ENCODE measurements at places on chromosomes 7 and 10.

GRCh38 chr7:41118486-41118885 is 584.4 kb downstream of the INHBA start:
- DNase-seq = no peak

DNA sequence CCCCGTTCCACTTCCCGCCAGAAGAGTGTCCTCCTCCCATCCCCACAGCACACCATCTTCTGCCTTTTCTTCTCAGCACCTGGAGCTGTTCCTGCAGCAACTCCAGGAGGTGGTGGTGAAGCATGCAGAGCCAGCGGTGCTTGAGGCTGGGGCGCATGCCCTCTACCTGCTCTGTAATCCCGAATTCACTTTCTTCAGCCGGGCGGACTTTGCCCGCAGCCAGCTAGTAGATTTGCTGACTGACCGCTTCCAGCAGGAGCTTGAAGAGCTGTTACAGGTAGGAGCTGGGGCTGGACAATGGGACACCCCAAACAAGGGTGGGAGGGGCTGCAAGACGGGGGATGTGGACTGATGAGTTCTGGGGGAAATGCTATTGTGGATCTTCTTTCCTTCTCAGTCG is 19.1 kb upstream of the PVRIG start:
- DNase-seq = no peak

DNA sequence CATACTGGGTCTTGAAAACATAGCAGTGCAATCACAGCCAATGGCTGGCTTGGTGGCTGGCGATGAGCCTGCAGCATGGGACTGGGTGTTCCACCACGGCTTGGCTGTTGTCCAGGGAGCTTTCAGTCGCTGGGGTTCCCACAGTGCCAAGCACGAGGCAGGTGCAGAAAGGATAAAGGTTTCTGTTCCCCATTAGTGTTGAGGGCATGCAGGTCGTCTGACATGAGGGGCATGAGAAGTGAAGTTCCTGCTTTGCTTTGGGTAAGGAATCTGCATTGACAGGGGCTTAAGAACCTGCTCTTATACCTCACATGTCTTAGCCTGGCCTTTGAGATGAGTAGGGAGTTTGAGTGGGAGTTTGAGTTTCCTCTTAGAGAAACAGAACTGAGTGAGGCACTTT is 9.0 kb upstream of the CFTR start:
- no peak for DNase-seq

GRCh38 chr10:15841696-15842095 is 18.6 kb downstream of the MINDY3 start:
- no peak for DNase-seq

GRCh38 chr7:55348502-55348901 is 16.6 kb upstream of the LANCL2 start:
- no peak for DNase-seq

DNA sequence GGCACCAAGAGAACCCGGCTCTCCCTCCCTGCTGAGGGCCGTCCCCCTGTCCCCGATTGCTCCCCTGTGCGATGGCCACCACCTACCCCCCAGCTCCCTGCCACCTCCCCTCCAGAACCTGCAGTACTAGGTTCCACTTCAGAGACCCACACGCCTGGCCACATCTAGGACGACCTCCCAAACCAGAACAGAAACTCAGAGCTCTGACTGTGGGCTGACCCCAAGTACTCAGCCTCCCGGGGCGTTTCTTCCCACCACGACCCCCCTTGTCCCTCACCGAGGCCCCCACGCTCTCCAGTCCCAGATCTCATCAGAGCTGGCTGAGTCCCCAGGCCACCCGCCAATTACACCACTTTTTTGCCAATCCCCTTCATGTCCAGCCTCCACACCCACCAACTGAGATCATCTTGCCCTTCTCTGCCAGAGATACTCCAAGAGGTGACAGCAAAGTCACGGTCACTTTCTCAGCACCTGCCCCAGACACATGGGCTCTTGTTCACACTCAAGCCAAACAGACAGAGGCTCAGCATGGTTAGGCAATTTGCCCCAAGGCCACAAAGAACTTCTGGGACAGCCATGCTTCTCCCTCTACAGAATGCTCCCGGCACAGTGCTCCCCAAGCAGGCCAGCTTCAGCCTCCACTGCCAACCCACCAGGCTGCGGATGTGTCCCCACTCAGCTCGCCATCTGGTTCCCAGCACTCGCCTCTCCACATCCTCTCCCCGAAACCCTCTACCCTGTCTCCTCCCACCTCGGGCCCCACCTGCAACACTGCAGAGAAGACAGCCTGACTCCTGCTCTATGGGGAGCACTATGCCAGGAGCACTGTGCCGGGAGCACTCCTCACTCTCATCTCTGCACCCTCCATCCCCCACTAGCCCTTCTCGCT is 4.7 kb downstream of the TMEM120A start:
- DNase-seq = no peak

GRCh38 chr10:109025172-109025571 is 898.1 kb downstream of the XPNPEP1 start:
- DNase-seq = no peak

DNA sequence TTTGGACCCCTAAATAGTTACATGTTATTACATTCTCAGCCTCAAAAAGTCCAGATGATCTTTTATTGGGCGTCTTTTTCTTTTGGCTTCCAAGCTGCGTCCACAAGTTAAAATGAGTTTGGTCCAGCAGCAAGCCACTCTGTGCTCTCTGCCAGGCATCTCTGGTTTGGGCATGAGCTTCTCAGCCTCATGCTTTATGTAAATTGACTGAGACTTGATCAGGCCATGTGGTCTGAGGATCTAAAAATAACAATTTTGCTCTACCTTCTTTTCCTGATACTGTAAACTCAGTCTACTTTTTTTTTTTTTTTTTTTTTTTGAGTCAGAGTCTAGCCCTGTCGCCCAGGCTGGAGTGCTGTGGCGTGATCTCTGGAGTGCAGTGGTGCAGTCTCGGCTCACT is 15.6 kb downstream of the GAD2 start:
- no peak for DNase-seq

DNA sequence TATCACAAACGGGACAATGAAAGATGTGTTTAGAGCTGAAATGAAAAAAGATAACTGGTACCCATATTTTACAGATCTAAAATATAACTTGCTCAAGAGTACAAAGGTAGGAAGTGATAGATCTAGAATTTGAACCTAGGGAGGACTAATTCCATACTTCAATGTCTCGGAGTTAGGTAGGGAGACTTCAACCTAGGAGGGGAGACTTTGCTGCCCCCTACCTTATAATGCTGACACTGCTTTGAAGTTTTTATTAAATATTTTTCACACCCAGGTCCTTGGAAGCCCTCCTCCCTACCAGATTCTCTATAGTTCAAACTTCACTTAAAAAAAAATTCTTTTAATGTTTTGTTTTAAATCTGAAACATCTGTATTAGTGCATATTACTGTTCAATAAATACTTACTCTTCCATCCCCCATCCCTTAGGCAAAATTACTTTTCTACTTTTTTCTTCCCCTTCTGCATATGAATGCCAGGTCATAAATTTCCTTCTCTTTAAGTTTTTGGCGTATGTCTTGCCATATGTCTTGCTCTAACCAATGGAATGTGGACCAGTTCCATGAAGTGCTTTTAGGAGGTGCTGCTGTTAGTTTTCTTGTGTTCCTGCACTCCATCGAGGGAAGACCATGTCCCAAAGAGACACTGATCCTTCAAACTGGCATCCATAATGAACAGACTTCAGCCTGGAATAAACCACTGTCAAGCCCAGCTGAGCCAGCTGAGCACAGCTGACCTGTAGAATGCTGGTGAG is 57.8 kb downstream of the MICU1 start:
- peak; percentile 42 for DNase-seq

- DNase-seq = no peak
These were observed 264.3 kb downstream of the PTEN start for GRCh38 chr10:88127766-88128165.

- DNase-seq = no peak
These were observed 190.2 kb upstream of the HABP2 start for GRCh38 chr10:113362645-113363091.

DNA sequence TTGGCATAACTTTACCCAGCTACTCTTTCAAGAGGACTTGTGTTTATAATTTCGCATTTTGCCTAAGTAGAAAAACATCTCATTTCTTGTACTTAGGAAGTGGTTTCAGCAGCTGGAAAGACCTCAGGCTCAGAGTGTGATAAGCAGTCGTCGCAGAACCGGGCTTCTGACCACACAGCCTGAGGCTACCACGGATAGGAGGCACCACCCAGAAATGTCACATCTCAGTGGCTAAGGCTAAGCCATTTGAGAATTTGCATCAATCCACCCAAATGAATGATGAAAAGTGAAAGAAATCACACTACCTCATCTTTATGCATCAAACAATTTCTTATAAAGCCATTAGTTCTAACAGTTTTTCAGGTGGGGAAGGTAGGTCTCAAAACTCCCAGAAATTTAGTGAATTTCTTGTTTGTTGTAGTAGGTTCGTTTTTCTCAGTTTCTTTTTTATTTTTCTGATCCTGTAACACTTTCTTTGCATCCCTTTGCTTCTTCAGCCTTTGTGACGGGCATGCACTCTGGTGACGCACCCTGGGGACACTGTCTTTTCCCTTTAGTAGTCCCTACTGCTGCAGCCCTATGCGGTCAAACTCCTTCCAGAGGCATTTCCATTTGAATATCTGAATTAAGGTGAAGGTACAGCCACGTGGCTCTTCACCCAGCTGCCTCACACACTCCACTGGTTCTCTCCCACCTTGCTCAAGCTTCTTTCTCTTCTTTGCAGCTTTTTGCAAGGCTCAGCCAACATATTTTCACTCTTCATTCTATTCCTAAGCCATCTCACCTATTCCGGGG is 68.5 kb downstream of the MAP3K8 start:
- DNase-seq = no peak

GRCh38 chr7:3682028-3682710 is 381.1 kb downstream of the SDK1 start:
- no peak for DNase-seq

DNA sequence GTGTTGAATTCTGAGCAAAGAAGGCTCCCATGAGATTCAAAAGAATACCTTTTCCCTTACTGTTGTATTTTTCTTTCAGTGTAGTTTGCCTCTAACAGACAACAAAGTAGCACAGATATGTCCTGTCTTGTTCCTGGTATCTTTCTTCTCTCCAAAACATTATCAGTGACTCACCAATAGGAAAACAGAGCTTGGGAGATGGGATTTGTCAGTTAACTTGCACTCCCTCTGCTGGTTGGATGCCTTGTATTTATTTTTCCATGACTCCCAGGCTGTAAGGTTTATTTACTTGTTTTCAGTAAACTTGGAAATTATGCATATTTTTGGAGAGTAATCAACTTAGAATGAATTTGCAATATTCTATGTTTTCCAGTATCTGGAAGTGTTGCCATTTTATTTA is 129.7 kb downstream of the SAMD9 start:
- DNase-seq = peak; percentile 36

DNA sequence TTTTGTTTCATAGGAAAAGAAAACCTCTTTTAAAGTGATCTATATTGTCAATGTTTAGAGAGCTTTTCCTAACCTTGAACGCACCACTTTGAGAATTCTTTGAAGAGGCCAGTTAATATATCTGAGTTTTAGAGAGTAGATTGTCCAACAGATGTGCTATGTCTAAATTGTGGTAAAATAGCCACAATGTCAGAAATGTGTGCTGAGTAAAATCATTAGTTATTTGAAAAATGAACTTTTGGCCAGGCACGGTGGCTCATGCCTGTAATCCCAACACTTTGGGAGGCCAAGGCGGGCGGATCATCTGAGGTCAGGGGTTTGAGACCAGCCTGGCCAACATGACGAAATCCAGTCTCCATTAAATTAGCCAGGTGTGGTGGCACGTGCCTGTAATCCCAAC is 61.6 kb upstream of the KIAA1217 start:
- no peak for DNase-seq

DNA sequence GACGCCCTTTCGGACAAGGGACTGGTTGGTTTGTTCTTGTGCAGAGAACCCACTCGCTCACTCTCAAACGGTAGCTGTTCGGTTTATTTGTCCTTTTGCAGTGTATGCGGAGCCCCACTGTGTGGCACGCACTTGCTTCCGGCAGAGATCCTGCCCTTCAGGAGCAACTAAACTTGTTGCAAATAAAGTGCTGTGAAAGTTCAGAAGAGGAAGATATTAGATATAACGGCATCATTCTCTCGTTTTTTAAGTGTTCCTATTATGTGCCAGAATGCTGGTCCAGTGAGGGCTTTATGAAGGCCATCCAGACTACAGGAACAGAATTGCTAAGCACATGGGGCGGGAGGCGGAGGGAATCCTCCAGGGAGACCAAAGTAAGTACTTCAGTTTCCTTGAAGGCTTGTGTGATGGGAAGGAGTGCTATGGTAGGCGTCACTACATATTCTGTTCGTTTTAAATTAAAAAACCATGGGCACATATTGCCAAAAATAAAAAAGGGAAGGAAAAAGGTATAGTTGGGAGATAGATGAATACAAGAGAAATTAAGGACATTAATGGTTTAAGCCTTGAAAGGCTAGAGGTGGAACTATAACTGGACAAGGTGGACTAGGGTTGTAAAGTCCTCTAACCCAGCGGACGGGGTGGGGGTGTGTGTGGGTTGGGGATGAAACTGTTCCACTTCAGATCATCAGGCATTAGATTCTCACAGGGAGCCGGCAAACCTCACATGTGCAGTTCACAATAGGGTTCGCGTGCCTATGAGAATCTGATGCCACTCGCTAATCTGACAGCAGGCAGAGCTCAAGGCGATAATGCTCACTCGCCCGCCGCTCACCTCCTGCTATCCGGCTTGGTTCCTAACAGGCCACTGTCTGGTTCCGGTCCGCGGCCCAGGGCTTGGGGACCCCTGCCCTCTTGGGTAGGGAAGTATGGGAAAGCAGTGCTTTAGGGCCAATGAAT is 704 bp upstream of the ERLIN1 start:
- no peak for DNase-seq

- no peak for DNase-seq
These were observed 53.9 kb downstream of the SYPL1 start for GRCh38 chr7:106057962-106058927.

- peak; percentile 12 for DNase-seq
These were observed 76.3 kb downstream of the CACNB2 start for GRCh38 chr10:18216482-18216881.

DNA sequence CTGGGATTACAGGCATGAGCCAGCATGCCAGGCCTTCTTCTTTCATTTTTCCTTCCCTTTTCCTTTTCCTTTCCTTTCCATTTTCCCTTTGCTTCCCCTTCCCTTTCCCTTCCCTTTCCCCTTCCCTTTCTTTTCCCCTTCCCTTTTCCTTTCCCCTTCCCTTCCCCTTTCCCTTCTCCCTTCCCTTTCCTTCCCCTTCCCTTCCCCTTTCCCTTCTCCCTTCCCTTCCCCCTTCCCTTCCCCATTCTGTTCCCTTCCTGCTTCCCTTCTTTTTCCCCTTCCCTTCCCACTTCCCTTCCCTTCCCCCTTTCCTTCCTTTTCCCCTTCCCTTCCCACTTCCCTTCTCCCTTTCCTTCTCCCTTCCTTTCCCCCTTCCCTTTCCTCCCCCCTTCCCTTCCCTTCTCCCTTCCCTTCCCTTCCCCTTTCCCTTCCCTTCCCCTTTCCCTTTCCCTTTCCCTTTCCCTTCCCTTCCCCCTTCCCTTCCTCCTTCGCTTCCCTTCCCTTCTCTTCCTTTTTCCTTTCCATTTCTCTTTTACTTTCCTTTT is 712.2 kb upstream of the POM121L12 start:
- DNase-seq = no peak

GRCh38 chr10:35268323-35268722 is 68.0 kb upstream of the CCNY start:
- DNase-seq = no peak

Measured in urothelium cell line (cell line).